ENCODE measurements at places on chromosomes 2 and 18. TPM values are rescaled to one million over a fixed set of nuclear protein-coding genes. Genes with fewer than 3 reads are reported as not detected.

DNA sequence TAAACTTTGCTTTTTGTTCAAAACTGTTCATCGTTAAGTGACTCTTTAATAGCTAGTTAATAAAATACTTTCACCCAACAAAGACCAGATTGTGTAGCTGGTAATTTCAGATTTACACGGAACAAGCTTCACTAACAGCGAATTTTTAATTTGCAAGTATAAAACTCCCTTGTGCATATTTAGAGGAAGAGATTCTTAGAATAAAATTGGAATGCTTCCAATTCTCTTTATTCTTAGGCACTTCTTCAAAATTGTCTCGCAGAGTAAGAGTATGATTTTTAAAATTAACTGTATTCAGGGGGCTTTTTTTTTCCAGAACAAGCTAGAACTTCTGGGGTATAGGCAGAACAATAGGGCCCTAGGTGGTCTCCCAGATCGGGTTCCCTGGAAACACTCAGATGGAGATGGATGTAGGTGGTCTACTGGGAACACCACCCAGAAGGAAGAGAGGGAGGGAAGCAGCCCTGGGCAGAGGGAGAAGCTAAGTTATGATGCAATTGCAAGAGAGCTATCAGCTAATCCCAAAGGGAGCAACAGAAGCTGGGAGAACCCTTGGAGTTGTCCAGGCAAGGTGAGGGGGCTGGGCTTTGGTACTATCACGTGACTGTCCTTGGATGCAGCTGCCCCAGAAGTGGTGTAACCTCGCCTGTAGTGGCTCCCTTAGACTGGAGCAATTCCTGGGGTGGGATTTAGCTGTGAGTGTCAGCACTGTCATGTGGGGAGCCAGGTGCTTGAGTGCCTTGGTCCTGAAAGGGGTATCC is 151.7 kb upstream of the ASB18 start:
- no peak for DNase-seq
- no peak overlapping the region for H3K4me3 ChIP-seq
- peaks cover 7% of the 10 kb centered on the region for H3K36me3 ChIP-seq
- H3K4me1 ChIP-seq, result no peaks in the 10 kb centered on the region
- H3K27me3 ChIP-seq, result no peaks in the 10 kb centered on the region
- H3K27ac ChIP-seq, result no peak overlapping the region

DNA sequence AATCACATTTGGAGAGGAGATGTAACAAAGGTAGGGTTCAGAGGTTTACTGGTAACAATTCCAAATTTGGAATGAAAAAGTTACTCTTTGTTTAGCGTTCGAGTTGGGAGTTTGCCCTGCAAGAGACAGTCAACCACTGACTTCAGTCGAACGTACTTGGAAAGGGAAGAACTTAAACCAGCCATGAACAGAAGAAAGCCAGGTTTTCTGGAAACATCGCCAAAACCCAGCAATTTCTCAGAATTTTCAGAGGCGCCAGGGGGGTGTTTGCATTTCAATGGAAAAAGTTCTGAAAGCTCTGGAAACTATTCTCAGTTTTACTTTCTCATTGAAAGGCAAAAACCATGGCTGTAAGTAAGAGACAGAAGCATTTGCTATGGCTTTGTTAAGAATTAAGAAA is 28.5 kb upstream of the AQP4 start:
- H3K27ac ChIP-seq, result no peak overlapping the region
- no peak for DNase-seq
- H3K27me3 ChIP-seq, result no peaks in the 10 kb centered on the region

DNA sequence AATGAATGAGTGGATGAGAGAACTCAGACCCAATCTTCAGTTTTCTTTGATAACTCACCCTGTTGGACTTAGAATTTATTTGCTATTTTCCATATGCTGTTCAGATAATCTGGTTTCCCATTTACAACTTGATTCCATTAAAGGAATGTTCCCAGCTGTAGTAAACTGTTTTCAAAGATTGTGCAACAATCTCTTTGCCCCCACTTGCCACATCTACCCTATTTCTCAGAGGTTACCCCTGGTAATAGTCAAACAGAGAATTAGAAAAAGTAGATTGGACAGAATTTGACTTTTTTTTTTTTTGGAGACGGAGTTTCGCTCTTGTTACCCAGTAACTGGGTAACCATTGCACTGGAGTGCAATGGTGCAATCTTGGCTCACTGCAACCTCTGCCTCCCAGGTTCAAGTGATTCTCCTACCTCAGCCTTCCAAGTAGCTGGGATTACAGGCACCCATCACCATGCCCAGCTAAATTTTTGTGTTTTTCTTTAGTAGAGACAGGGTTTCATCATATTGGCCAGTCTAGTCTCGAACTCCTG is 93.4 kb upstream of the SIX2 start:
- no peak overlapping the region for H3K27ac ChIP-seq
- no peaks in the 10 kb centered on the region for H3K36me3 ChIP-seq

GRCh38 chr2:150392614-150393013 is 94.9 kb downstream of the RND3 start:
- H3K4me3 ChIP-seq, result no peak overlapping the region
- H3K4me1 ChIP-seq, result no peaks in the 10 kb centered on the region
- H3K27ac ChIP-seq, result no peak overlapping the region
- no peak for DNase-seq
- H3K27me3 ChIP-seq, result no peaks in the 10 kb centered on the region

DNA sequence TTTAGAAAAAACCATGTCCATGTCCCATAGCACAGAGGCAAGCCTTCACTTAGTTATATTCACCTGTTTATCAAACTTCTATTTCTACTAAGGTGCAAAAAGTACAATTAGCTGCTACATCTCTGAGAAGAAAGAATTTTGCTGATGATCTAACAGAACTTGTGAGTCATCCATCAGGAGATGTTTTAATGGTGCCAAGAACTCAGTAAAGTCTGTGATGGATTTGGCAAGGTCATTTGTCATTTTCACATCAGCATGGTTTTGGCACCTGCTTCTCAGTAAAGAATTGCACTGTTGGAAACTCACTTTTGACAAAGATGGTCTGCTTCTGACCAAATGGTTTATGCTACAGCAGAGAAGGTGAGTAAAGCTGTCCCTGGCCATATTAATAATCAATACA is 195.7 kb upstream of the TMEFF2 start:
- H3K27me3 ChIP-seq, result no peaks in the 10 kb centered on the region
- H3K27ac ChIP-seq, result no peak overlapping the region
- H3K36me3 ChIP-seq, result no peaks in the 10 kb centered on the region
- no peak overlapping the region for H3K4me3 ChIP-seq

- no peaks in the 10 kb centered on the region for H3K4me1 ChIP-seq
- H3K4me3 ChIP-seq, result no peak overlapping the region
- H3K36me3 ChIP-seq, result peaks cover 2% of the 10 kb centered on the region
- no peak overlapping the region for H3K27ac ChIP-seq
- no peaks in the 10 kb centered on the region for H3K27me3 ChIP-seq
Measured at GRCh38 chr2:189163889-189164288, 15.7 kb downstream of the COL5A2 start.

GRCh38 chr18:49274188-49274714 is 186.2 kb downstream of the DYM start:
- peaks cover 1% of the 10 kb centered on the region for H3K4me1 ChIP-seq
- H3K27me3 ChIP-seq, result no peaks in the 10 kb centered on the region
- H3K36me3 ChIP-seq, result peaks cover 44% of the 10 kb centered on the region
- H3K27ac ChIP-seq, result no peak overlapping the region
- H3K4me3 ChIP-seq, result no peak overlapping the region

- no peak for DNase-seq
- H3K27ac ChIP-seq, result no peak overlapping the region
- H3K27me3 ChIP-seq, result no peaks in the 10 kb centered on the region
- peaks cover 17% of the 10 kb centered on the region for H3K36me3 ChIP-seq
- no peak overlapping the region for H3K4me3 ChIP-seq
- H3K4me1 ChIP-seq, result no peaks in the 10 kb centered on the region
Measured at GRCh38 chr2:8767324-8767723, 70.1 kb downstream of the KIDINS220 start.

- no peaks in the 10 kb centered on the region for H3K36me3 ChIP-seq
- H3K27me3 ChIP-seq, result no peaks in the 10 kb centered on the region
- H3K4me1 ChIP-seq, result no peaks in the 10 kb centered on the region
- no peak for DNase-seq
Measured at GRCh38 chr2:1728821-1729220, 15.5 kb downstream of the PXDN start.

DNA sequence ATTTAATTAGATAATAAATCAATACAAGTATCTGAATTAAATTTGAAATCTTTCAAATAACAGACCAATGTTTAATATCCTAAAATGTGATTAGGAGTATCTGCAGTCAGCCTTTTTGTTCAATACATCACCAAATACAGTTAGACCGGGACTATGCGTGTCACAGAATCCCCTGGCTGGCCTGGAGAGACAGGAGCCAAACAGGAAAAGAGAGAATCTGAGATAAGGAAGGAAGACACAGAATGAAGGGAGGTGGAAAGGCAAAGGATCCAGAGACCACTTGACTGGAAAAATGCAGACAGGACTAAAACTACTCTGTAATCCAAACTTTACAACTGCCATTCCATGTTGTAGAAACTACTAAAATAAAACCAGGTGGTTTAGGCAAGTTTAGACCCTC is 66.3 kb downstream of the SIGLEC15 start:
- DNase-seq, result no peak
- no peak overlapping the region for H3K4me3 ChIP-seq
- H3K36me3 ChIP-seq, result peaks cover 6% of the 10 kb centered on the region
- peaks cover 10% of the 10 kb centered on the region for H3K4me1 ChIP-seq

- H3K36me3 ChIP-seq, result no peaks in the 10 kb centered on the region
- no peak overlapping the region for H3K27ac ChIP-seq
- no peak overlapping the region for H3K4me3 ChIP-seq
- no peak for DNase-seq
- no peaks in the 10 kb centered on the region for H3K4me1 ChIP-seq
Measured at GRCh38 chr2:55151733-55152433, 80.2 kb downstream of the CLHC1 start.

DNA sequence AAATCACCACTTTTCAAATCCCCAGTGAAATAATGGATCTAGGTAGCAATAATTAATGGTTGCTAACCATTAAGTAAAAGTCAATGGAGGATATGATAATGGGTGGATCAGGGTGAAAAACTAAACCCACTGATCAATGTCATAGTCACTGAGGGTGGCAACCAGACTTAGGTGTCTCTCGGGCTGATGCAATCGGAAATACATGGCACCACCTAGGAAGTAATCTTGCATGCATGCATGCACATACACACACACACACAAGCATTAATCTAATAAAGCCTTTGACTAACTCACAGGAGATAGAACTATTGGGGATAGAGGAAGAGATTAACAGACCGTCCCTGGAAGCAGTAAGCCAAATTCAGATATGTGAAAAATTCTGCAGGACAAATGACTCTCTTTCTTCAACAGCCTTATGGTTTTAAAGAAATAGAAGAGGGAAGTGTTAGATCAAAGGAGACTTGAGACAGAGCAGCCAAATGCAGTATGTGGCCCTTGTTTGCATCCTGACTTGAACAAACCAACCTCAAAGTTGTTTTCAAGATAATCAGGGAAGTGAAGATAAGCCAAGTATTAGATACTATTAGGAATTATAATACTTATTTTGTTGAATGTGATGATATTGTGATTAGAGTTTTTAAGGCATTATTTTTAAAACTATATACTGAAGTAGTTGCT is 186.0 kb upstream of the RMP24 start:
- no peaks in the 10 kb centered on the region for H3K4me1 ChIP-seq
- no peak for DNase-seq
- no peaks in the 10 kb centered on the region for H3K36me3 ChIP-seq
- H3K27ac ChIP-seq, result no peak overlapping the region
- no peak overlapping the region for H3K4me3 ChIP-seq
- H3K27me3 ChIP-seq, result peaks cover 8% of the 10 kb centered on the region

DNA sequence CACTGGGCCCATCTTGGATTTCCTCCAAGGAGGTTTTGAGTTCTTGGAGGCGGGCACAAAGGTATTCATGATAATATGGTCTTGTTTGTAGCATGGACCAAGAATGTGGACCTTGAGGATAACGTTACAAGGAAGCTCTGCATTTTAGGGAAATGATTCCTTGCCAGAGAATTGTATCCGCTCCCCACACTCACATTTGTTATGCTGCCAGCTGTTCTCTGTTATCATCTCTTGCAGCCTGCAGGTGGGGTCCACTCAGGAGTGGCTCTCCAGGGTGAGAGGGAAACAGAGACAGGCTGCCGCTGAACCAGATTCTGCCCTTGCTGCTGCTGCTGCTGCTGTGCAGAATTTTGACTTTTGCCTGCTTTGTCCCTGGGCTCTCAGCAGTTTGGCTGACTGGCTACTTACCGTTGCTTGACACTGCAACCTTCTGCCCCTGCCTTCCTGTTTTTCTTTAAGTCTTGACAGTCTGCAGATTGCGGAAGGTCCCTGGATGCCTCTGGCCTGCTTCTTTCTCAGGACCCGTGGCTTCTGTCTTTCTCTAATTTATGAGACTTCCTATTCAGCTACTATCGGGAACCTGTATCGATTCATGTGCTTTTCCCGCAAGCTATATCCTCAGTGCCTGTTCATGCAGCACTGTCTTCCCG is 122.3 kb upstream of the DOCK10 start:
- H3K27ac ChIP-seq, result no peak overlapping the region
- H3K4me3 ChIP-seq, result no peak overlapping the region
- no peaks in the 10 kb centered on the region for H3K36me3 ChIP-seq
- no peak for DNase-seq
- H3K27me3 ChIP-seq, result no peaks in the 10 kb centered on the region

DNA sequence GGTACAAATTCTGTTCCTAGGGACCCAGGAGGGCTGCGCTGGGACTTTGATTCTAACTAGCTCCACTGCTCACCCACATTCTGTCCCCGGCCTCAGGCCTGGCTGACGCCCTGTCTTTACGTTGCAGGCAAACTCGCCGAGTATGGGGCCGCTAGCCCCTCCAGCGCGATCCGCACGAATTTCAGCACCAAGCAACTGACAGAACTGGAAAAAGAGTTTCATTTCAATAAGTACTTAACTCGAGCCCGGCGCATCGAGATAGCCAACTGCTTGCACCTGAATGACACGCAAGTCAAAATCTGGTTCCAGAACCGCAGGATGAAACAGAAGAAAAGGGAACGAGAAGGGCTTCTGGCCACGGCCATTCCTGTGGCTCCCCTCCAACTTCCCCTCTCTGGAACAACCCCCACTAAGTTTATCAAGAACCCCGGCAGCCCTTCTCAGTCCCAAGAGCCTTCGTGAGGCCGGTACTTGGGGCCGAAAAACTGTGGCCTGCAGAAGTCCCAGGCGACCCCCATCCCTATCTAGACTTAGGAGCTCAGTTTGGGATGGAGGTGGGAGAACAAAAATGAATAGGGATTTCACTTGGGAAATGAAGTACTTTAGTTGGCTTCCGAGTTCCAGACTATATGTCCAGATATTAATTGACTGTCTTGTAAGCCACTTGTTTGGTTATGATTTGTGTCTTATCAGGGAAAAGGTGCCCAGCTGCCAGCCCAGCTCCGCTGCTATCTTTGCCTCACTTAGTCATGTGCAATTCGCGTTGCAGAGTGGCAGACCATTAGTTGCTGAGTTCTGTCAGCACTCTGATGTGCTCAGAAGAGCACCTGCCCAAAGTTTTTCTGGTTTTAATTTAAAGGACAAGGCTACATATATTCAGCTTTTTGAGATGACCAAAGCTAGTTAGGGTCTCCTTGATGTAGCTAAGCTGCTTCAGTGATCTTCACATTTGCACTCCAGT is 1.5 kb downstream of the HOXD1 start:
- no peak for DNase-seq
- no peak overlapping the region for H3K4me3 ChIP-seq
- H3K4me1 ChIP-seq, result peaks cover 14% of the 10 kb centered on the region
- H3K27me3 ChIP-seq, result peaks cover 87% of the 10 kb centered on the region
- H3K27ac ChIP-seq, result no peak overlapping the region

GRCh38 chr2:225670111-225670974 is 270.8 kb downstream of the NYAP2 start:
- no peaks in the 10 kb centered on the region for H3K4me1 ChIP-seq
- no peaks in the 10 kb centered on the region for H3K36me3 ChIP-seq
- no peak overlapping the region for H3K27ac ChIP-seq
- H3K27me3 ChIP-seq, result peaks cover under 1% of the 10 kb centered on the region

The RTP5 gene
- total RNA-seq, result 0.20 TPM

The SIX3 gene
- total RNA-seq, result not detected

The PIEZO2 gene
- total RNA-seq, result not detected

The STPG4 gene
- not detected for total RNA-seq

The IL36G gene
- total RNA-seq, result not detected

The SFT2D3 gene
- 3.9 TPM for total RNA-seq

The RGPD8 gene
- total RNA-seq, result 14.3 TPM

The ZNF236 gene
- 12.0 TPM for total RNA-seq
